Stomach (tissue), 19 donors: ENCODE measurements at places on chromosomes 4 and X.
A peak's percentile ranks its signal among the peaks of the same experiment; 100 is the strongest.

DNA sequence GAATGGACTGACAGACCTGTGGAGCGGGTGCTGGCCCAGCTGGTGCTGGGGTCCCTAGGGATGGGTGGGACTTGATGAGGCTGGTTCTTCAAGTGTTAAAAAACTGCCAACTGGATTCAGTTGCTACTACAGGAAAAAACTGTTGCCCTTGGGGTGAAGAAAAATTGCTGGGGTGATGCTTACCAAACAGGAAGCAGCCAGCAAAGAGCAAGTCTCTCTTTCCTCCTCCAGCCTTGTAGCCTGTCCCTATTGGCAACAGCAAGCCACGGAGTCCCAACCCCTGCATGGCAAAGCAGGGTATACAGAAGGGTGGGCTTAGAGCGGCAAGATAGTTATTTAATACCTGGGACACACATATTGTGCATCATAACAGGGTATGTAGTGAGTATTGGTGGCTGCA lies 60.1 kb upstream of the ATP8A1 start:
- H3K4me1 ChIP-seq = no peaks in the 10 kb centered on the region
- H3K27ac ChIP-seq = no peak overlapping the region
- no peak overlapping the region for H3K4me3 ChIP-seq
- no peaks in the 10 kb centered on the region for H3K36me3 ChIP-seq
- no peaks in the 10 kb centered on the region for H3K27me3 ChIP-seq

GRCh38 chr4:70703619-70704214 lies 15.4 kb downstream of the UTP3 start:
- peak overlapping the region; percentile 95 for H3K27ac ChIP-seq
- no peaks in the 10 kb centered on the region for H3K36me3 ChIP-seq

DNA sequence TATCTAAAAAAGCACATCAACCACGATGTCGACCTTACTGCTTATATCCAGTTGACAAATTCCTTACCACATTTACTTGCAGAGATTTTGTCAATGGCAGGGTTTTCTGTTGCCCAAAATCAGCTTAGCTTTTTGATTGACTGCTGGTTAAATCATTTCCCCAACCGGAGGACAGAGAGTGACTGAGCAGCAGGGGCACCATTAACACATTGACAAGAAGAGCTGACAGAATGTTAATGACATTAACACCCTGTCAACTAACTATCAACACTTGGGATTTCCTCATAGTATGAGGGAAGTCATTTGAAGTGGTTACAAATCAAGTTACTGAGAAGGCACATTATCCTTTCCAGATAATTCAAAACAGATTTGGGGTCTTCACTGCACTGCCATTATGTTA lies 368.4 kb downstream of the RPA4 start:
- no peak overlapping the region for H3K27ac ChIP-seq

DNA sequence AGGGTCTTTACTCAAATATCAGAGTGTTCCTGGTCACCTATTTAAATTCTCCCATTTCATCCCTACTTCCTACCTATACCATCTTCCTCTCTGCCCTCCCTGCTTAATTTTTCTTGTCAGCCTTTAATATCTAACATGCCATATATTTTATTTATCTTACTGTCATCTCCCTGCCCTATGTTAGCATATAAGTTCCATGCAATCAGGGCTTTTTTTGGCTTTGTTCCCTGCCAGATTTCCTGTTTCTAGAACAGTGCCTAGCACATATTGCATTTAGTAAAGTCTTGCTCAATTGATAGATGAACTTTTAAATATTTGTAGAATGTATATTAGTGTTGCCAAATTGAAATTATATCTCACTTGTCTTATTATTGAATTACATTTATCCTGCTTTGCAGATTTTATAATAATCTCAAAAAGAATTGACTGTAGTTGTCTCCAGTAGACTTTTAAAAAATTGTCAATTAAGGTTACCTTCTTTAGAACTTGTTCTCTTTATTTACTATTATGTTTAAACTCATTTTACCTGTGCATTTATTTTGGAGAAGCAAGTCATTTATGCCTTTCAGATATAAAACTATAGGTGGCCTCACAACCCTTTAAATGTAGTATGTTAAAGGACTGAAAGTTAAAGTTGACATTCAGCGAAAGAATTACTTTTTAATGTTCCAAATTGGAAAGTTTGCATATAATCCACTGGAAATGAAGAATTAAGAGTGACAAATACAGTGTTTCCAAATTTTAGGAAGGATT lies 108.2 kb upstream of the BMPR1B start:
- no peak overlapping the region for H3K27ac ChIP-seq
- H3K4me1 ChIP-seq = peaks cover 42% of the 10 kb centered on the region
- no peak overlapping the region for H3K4me3 ChIP-seq
- H3K27me3 ChIP-seq = no peaks in the 10 kb centered on the region
